ENCODE measurements at places on chromosomes 16 and 17.

- DNase-seq, result no peak
These were observed 94.8 kb upstream of the DNAH9 start for GRCh38 chr17:11503308-11504035.

GRCh38 chr16:67201411-67202345, 2.7 kb downstream of the ELMO3 start:
- no peak for DNase-seq

GRCh38 chr16:83977056-83977815, 9.2 kb downstream of the NECAB2 start:
- DNase-seq, result no peak

DNA sequence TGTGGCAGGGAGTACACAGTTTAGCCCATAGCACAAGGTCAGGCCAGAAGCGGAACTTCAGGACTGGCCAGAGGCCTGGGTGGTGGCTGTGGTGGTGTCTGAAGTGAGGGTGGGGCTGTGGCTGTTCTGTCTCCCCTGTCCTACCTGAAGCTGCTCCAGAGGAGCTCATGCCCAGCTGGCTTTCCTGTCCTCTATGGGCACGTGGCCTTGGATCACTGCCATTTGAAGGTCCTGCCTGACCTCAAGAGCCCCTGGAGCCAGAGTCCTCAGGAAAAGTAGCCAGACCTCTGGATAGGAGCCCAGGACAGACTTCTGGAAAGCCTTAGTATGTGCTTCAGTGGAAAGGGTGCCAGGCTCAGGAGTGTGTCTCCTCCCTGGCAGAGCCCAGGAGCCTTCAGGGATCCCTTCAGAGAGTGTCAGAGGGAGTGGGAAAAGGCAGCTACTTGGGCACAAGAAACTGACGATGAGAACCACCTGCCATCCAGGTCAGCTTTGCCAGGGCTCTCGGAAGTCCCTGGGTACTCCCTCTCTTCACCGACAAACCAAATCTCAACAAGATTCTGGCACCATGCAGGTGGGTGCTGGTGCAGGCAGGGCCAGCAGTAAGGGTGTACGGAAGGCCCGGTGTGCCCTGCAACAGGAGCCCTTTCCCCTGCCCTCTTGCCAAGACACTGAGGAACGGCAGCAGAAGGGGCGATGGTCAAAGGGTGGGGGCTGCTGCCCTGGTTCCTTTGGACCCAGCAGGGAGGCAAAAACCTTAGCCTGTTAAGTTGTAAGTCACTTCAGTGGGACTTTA, 153.7 kb downstream of the NTN1 start:
- no peak for DNase-seq

DNA sequence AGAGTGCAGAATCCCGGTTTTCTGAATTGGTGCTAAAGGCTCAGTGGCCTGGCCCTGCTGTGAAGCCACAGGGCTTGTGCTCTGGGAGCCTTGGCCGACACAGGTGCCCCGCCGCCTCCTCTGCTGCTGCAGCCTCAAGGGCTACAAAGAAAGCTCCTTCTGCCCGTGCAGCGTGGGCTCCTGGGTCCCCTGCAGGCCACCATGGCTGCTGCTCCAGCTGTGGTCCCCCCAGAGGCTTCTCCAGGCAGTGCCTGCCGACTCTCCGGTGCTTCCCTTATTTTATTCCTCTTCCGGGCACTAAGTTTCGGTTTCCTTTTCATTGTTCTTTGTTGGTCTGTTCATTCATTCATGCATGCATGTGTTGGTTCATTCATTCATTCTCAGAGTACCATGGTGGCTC, 53.1 kb downstream of the CMIP start:
- DNase-seq, result no peak

GRCh38 chr17:35052241-35052610, 11.3 kb downstream of the RFFL start:
- DNase-seq, result peak; percentile 17

DNA sequence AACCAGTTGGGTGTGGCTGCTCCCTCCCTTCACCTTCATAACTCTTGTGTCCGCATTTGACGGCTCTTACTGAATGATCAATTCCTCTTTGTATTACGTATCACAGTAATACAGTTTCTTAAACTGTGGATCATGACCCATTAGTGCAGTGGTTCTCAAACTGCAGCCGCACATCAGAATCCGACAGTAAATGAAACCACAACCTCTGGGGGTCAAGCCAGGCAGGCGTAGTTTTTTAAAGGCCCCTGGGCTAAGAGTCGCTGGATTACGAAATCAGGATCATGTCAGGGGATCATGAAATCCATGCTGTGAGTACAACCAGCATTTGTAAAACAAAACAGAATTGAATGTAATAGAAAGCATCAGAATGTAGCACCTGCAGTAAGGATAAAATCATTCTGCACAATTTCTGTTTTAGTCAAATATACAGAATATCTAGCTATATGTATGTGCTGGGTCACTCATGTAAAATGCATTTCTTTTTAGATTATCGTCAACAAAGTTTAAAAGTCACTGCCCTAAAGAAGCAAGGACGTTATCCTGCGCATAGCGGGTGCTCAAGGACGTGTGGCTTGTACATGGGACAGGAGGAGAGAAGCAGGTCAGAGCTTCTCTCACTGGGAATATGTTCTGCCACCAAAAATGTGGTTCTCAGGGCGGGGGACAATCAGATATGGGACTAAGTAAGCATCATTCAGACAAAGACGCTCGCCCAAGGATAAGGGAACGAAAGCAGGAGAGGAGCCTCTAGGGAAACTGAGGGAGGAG, 113.1 kb downstream of the ZFHX3 start:
- no peak for DNase-seq

- DNase-seq, result peak; percentile 75
These were observed 488.5 kb upstream of the SOX9 start for GRCh38 chr17:71632328-71632727.

DNA sequence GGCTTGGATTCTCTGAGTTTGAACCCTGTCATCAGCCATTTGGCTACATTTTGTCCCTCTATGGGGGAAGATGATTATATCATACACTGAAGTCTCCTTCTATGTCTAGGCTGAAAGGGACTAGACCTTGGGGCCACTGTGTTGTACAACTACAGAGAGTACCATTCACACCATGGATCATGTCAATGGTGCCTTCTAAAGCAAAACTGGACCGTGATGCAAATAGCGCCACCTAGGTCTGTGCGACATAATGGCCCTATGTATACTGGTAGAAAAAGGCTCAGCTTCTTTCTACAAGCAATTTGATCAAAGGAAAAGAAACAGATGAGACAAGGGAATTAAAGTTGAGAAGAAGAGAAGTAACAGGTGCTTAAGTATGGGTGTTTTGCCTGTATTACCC, 100.7 kb downstream of the LYRM1 start:
- DNase-seq, result peak; percentile 20

DNA sequence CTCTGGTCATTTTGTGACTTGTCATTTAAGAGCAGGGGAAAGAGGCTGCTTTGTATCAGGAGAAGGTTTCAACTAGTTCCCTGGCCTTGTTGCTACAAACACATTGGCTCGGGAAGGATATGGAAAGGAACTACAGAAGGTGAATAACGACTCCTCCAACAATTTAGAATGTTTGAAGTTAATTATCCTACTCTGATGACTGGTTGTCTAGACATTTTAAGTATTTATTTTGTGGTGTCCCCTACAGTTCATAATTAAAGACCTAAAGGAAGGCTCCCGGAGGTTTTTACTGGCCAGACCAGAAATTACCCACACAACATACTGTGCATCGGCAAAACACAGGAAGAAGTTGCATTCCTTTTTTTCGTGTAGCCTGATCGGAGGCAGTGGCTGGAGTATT, 515.8 kb upstream of the SALL1 start:
- no peak for DNase-seq

GRCh38 chr16:9756434-9756833, 425.8 kb downstream of the GRIN2A start:
- DNase-seq, result no peak

- DNase-seq, result peak; percentile 23
These were observed 68.7 kb downstream of the CEP95 start for GRCh38 chr17:64575431-64575830.

GRCh38 chr17:56142325-56142724, 10.9 kb upstream of the ANKFN1 start:
- DNase-seq, result peak; percentile 40

DNA sequence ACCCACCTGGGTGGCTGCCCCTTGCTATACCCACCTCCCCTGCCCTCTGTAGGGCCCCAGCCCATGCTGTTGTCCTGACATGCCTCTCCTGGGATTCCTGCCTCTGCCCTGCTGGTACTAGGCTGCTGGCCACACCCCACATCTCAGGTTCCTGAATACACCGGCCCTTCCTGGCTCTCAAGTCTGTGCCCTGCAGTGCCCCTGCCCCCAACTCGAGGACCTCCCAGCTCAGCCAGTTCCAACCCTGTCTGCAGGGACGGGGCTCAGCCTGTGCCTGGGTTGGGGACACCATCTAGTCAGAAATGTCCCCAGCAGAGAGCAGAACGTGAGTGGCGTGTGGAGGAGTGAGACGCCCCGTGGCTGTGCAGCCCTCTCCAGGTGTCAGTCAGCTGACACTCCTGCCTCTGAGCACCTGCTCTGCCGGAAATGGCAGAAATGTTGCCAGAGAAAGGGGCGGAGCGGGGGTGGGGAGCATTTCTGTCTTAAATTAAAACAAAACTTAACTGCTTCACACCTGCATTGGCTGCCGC, 28.7 kb downstream of the ACSF3 start:
- DNase-seq, result no peak
